Left kidney (tissue), 8 donors: ENCODE measurements at places on chromosomes 12 and 14.

DNA sequence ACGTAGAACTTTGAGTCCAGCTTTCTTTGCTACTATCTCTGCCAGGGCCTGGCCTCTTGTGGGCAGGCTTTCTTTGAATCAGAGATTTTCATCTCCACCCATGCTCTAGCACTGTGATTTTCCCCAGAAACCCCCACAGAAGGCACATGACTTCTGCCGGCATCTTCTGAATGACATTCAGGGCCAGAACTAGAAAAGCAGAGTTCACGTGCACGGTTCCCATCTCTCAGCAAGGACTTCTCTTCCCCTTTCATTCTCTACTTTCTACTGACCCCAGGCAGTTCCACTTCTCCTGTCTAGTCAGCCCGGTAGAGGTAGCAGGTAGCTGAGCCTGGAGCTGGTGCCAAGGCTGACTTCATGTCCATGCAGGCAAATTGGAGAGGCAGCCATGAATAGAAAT, 26.9 kb downstream of the BATF start:
- DNase-seq, result no peak

DNA sequence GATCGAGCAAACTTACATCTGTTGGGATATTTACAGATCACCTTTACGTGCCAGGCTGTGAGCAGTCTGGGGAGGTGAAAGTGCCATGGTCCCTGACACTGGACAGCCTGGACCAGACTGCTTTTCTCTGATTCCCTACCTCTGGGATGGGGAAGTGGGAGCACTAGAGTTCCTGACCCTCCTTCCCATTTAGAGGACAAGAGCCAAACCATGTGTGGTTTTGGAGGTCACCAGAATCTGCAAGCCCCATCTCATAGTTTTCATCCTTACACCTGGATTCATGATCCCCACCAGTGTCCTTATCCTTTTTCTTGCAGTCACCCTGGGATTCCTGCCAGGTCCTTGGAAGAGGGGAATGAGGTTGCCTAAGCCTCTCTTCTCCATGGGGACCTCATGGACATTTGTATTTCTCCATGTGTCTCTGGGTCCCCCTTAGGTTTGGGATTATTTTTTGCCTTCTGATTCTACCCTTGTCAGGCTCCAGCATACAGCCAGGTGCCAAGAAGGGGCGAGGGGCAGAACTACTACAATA, 1.5 kb upstream of the WNT10B start:
- DNase-seq, result no peak

DNA sequence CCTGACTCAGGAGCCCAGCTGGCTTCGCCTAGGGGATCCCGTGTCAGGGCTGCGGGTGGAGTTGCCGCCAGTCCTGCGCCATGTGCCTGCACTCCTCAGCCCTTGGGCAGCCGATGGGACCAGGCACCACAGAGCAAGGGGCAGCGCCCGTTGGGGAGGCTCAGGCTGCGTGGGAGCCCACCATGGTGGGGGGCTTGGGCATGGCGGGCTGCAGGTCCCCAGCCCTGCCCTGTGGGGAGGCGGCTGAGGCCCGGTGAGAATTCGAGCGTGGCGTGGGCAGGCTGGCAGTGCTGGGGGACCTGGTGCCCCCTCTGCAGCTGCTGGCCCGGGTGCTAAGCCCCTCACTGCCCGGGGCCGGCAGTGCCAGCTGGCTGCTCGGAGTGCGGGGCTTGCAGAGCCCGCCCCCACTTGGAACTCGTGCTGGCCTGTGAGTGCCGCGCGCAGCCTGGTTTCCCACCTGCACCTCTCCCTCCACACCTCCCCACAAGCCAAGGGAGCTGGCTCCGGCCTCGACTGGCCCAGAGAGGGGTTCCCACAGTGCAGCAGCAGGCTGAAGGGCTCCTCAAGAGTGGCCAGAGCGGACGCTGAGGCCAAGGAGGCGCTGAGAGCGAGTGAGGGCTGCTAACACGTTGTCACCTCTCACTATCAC, 135.1 kb upstream of the SEL1L start:
- no peak for DNase-seq

DNA sequence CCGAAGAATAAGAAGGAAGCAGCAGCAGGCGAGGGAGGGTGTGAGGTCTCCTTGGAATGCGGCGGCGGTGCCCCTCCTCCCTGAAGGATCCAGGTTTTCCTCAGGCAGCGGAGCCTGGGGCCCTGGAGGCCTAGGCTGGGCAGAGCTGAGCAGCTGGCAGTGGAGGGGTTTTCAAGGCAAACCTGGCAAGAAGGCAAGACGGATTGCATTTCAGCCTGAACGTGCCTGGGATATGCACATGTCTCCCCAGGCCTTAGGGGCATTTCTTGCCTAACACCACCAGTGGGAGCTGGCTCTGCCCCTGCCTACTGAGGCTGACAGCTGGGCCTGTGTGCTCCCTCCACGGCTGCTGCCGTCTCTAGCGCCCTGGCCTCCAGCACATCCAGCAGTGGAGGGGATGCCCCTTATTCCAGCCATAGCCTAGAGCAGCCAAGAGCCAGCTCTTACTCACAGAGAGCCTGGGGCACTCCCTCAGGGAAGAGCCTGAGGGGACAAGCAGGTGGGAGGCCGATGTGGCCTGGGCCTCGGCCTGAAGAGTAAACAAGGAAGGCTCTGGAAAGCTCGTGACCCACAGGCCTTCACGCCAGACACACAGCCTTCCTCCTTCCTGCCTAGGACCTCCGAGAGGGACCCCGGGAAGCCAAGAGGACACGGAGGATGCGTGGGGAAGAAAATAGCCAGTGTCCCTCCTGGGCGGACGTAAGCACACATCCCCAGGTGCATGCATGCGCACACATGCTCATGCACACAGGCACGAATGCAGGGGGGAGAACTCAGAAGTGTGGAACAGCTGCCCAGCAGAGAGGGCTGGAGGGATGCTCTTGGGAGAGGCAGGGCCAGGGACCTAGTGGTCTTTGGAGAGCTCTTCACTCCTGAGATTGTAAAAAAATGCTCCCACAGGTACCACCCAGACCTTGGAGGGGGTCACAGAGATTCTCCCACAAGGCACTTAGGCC, 23.0 kb upstream of the EIF2B2 start:
- no peak for DNase-seq

- no peak for DNase-seq
These were observed 7.4 kb upstream of the HOXC6 start for GRCh38 chr12:54020591-54021405.

DNA sequence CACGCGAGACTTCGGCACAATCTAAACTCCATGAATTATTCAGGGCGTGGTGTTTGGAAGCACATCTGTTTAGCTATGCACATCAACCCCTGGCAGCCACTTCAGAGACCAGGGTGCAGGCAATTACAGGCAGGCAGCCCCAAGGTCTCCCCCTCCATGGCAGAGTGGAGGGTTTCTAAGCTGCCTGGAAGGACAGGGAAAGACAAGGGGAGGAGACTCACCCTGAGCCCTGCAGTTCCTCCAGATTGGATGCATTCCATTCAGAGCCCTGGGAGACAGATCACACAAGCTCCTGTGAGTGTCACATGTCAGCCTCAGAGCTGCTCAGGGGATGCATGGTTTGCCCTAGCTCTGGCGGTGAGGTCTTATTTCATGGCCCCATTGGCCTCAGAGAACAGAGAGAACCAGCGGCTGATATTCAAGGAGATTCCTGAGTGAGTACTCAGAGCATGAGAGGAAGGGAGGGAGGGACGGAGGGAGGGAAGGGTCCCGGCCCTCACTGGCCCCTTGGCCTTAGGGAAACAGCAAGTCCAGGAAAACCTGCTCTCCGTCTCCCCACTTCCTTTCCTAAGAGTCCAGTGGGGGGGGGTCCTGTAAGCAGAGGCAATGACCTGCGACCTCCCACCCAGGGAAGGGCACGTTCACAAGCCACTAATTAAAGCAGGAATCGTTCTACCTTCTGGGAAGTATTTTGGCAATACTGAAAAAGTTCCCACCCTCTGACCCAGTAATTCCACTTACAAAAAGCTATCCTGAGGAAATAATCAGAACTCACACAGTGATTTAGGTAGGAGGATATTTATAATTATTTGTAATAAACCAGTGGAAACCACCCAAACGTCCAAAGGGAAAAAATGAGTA, 55.1 kb downstream of the SSH1 start:
- DNase-seq, result no peak

- no peak for DNase-seq
These were observed 2.0 kb downstream of the CIROP start for GRCh38 chr14:23102801-23103200.

DNA sequence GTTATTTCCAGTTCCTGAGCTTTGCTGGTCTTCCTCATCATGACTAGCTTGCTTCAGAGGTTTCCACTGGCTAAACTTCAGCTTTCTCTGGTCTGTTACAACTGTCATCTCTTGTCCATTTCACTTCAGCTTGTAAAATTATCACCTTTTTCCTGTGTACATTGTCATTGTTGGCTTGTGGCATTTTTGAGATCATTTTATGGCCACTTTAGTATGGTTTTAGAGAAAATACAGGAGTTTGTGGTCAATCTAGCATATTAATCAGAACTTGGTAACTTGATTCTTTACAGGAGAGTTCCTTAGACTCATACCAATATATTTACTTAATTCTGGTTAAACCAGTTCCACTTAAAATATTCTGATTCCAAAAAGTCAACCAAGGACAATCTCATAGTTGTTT, 235.9 kb upstream of the KITLG start:
- DNase-seq, result no peak

DNA sequence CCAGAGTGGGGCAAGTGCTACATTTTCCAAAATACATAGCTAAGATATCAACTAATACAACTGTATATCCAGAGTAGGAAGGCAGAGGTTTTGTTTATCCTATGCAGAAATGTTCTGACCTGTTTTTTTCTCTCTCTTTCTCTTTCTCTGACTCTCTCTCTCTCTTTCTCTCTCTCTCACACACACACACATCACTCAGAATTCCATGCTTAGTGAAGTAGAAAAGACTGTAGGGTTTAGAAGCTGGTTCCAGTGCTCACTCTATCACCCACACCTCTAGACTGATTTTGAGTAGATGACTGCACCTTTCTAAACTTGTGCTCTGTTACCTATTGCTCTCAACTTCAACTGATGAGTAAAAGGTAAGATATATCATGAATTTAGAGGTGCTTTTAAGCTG, 356.7 kb downstream of the LRIG3 start:
- DNase-seq, result no peak

- no peak for DNase-seq
These were observed 5.4 kb downstream of the USP44 start for GRCh38 chr12:95545731-95546490.

DNA sequence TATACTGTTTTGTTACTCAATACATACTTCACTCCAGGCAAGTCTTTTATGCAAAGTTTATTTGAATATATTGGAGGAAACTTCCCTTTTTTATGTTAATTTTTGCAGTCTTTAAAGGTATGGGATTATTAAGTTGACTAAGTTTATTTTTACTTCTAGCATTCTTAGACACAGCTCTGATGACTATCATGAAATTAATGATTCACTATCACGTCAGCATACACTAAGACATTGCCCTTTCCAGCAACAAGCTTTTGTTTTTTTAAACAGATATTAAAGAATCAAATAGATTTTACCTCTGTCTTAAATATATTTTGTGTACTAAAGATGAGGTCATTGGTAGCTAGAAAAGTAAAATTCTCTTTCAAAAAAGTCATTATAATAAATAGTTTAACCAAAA, 52.1 kb downstream of the DERA start:
- DNase-seq, result no peak

- DNase-seq, result no peak
These were observed 38.1 kb downstream of the ATF7 start for GRCh38 chr12:53588123-53588522.

DNA sequence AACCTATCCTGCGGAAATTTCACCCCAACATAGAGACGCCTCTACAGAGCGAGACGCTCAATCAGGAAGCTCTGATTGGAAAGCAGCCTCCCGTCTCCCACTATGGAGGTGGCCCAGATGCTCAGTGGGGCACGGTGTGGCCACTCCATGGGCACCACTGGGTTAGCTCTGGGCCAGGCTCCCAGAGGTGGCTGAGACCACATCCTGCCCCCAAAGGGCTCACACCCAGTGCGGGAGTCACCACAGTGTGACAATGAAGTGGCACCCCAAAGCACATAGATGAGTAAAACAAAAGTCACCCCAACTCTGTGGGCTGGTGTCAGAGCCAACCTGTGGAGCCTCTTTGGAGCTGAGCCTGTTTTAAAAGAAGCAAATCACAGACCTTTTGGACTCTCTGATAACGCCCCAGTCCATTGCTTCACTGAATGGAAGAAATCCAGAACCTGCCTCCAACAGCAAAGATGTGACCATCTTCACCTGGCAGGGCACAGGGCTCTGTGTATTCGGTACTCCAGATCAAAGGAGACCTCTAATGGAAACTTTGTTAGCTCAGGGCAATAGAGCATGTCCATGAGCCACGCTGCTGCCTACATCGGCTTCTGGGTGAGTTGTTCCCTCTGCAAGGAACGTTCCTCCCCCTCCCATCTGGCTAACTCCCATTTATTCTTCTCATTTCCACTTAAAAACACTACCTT, 19.6 kb downstream of the CLMN start:
- DNase-seq, result no peak

- DNase-seq, result no peak
These were observed 72.9 kb upstream of the SRSF5 start for GRCh38 chr14:69693801-69694729.

DNA sequence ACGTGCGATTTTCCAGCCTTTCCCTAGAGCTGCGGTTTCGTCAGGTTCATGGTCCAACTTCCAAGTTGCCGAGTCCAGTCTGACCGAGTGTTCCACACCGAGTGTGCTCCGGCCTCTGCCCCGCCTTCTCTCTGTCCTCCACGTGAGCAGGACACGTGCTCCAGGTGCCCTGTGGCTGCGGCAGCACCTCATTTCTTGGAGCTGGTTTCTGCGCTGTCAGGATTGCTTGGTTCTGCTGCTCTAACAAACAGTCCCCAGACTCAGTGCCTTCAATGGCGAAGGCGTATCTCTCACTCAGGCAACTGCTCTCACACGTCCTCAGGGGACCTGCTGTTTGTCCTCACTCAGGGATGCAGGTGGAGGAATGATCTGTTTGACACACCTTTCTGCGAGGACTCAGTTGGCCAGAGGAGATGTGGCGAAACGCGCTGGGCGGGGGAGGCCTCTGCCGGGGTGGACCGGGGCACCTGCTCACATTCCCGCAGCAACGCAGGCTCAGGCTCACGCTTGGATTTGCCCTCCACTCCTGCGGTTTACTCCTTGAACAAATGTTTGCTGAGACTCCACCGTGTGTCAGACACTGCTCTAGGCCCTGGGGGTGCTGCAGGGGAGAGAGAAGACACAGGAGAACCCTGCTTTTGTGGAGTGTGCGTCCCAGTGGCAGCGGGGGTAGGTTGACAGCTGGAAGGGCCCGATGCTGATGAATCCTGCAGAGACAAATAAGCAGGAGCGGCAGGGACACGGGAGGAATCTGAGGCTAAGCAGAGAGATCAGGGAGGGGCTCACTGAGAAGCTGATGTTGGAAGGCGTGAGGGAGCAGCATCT, 63.4 kb upstream of the FBRSL1 start:
- no peak for DNase-seq

DNA sequence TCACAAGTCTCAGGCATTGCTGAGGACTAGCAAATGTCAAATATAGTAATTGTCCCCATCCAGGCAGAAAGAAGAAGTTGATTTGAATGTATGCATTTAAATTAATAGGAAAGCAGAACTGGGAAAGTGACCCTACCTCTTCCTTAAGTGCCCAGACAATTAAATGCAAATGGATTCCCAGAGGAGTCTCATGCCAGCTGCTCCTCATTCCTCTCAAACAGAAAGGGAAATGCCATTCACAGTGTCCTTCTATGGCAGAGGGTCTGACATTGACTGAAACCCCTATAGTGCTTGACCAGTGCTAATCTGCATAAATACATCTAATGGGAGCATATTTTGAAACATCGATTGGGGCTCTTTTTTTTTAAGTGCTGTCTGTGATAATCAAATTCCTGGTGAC, 292.4 kb upstream of the SEL1L start:
- no peak for DNase-seq
